ENCODE measurements at places on chromosomes 6 and 20.

DNA sequence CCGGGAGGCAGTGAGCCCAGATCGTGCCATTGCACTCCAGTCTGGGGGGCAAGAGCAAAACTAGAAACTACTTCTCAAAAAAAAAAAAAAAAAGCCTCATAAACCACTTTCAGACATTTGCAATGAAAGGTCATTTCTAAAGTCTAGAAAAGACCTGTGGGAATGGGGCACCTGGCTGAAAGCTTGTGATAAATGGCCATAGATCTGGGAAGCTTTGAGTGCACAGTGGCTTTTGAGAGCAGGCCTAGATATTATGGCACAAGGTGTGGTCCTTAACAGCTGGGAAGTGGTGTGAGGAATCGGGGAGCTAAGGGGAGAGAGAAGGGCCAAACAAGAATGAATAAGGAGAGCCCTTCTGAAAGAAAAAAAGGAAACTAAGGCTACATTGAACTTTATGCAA, 33.2 kb downstream of the ID4 start:
- DNase-seq = no peak

- no peak for DNase-seq
Observed at GRCh38 chr6:129235167-129236000, 352.4 kb downstream of the LAMA2 start.

GRCh38 chr20:1050440-1050839, 48.3 kb upstream of the RSPO4 start:
- DNase-seq = no peak

DNA sequence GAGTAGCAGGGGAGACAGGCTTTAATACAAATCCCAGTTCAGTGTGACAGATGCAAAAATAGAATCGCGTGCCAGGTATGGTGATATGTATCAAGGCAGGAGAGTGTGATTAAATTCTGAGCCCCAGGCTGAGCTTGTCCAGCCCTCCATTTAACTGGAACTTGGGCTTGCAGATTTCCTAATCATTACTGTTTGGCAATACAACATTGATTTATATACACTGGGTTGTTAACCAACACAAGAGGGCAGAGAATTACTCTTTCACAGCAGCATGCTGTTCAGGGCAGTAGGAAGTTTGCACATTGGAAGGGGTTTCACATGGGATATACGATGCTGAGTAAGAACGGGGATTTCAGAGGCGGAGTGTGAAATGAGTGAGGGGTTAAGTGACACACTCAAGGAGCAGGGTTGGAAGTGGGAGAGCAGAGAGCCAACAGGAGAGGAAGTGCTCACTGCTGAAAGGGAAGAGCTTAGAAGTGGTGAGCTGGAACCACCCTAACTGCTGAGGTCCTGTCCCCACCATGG, 70.8 kb upstream of the ATXN1 start:
- no peak for DNase-seq

GRCh38 chr6:138105880-138106664, 1.1 kb downstream of the PERP start:
- DNase-seq = peak; percentile 56

GRCh38 chr6:2549834-2550233, 200.9 kb downstream of the MYLK4 start:
- no peak for DNase-seq

GRCh38 chr6:124823240-124824111, 138.8 kb upstream of the RNF217 start:
- no peak for DNase-seq
